NCI-H2171 (cell line): ENCODE measurements at places on chromosomes 12 and 14.
A peak's percentile ranks its signal among the peaks of the same experiment; 100 is the strongest.

DNA sequence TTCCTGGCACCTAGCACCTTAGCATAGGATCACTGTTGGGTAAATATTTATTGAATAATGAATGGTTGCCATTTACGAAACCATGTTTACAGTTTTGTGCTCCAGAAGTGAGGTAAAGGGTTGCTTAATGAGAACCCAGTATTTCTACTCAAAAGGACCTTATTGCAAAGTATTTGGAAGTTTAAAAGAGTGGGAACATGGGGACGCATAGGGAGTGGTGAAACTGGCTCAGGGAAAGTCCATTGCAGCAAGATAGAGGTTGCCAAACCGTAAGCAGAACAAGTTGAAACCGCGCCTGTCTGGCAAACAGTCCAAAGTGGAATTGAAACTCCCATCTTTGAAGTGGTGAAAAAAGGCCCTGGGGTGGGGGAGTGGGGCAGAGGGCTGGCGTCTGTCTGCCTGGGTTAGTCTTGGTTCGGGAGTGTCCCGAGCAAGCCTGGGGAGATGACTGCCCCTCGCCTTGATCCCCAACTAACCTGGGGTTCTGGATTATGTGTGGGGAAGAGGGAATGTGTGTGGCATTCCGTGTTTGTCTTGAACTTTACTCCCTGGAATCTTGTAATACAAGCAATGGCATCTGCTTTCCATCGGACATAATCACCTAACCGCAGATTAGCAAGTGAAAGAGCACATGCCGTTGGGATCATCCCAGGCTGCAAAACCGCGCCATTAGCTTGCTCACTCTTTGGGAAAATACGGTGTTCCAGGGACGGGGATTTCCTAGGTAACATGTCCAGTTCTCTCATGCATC lies 7.2 kb downstream of the ALDH2 start:
- DNase-seq: no peak

DNA sequence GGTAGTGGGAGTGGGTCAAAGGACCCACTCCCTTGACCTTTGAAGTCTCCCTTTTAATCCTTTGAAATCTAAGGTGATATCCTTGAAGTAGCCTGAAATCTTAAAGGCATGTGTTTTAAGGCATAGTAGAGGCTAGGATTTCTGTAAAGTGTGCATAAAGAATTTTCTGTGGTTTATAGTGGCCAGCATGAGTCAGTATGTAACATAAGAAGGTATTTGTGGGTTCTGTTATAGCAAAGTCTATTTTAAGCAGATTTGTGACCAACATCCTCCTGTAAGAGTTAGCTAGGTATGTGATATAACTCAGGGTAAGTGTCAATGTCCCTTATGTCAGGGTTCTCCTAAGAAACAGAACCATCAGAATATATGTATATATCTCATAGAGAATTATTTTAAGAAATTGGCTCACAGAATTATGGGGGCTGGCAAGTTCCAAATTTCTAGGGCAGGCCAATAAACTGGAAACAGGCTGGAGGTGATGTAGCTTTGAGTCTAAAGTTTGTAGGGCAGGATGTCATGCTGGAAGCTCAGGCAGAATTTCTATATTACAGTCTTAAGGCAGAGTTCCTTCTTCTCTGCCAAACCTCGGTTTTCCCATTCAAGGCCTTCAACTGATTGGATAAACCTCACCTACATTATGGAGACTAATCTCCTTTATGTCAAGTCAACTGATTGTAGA lies 18.7 kb upstream of the EPYC start:
- DNase-seq: no peak

GRCh38 chr12:79141776-79142175 lies 277.2 kb downstream of the SYT1 start:
- DNase-seq: no peak

- no peak for DNase-seq
Measured at GRCh38 chr12:50073206-50073605, 11.9 kb upstream of the SMARCD1 start.

DNA sequence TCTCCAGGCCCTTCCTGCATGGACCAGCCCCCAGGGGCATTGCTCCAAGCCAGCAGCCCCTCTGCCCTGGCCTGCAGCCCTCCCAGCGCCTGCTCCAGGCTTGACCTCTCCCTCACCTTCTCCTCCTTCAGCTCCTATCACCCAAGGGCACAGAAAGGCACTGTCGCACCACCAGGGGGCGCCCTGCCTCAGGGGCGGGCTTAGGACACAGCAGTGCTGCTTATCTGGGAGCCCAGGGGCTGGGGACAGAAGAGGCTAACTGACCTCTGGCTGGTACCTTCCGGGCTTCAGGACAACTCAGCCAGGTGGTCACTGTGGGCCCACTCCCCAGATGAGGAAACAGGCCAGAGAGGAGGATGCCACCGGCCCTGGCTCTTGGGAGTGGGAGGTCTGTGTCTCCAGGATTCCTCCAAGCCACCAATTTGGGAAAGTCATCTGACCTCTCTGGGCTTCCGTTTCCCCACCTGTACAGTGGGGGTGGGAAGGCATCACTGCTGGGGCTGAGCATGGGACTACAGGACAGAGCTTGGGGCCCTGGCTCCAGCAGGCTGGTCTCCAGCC lies 25.3 kb upstream of the GPR132 start:
- DNase-seq: peak; percentile 47

GRCh38 chr14:88518592-88519512 lies 36.0 kb downstream of the PTPN21 start:
- no peak for DNase-seq

DNA sequence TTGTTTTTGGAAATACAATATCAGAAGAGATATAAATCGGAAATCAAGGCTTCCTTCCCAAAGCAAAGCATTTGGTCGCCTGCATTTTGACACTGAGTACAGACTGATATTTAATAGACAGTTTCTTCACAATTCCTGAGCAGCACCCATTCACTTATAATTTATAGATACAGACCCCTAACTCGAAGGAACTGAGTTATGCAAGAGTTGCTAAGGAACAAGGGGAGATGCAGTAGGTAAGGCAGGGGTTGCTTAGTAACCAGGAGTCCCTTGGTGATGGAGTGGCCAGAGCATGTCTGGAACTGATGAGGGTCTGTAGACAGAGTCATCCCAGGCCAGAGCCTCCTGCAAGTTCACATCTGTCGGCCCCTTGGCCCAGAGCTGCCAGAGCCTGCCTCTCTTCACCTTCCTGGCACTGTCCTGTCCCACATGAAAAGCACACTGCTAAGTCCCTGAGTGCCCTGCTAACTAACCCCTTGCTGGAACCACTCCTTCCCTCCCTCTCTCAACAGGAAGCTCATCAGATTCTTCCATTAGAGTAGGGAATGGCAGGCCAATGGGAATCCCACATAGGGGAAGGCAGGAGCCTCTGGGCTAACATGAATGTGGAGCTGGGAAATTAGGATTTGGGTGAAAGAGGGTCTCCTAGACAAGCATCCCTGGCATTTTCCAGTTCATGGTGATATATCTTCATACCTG lies 3.6 kb upstream of the DHRS2 start:
- no peak for DNase-seq

GRCh38 chr12:4802841-4803240 lies 82.6 kb downstream of the GALNT8 start:
- no peak for DNase-seq

- DNase-seq: no peak
Measured at GRCh38 chr14:51424561-51425251, 184.7 kb downstream of the TMX1 start.

DNA sequence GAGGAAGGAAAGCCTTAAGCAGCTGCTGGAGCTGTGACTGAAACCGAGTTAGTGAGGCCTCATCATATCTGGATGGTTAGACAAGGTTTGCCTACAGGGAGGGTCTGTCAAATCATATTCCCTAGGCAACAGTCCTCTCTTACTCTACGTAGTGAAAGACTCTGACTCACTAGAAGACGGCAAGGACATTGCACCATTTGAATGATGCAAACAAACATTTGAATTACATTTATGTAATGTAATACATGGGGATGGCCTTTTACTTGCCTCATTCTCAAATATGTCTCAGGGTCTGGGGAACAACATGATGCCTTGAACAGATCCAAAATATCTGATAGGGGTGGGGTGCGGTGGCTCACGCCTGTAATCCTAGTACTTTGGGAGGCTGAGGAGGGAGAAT lies 29.8 kb upstream of the STRAP start:
- no peak for DNase-seq

- DNase-seq: no peak
Measured at GRCh38 chr14:34682787-34683321, 31.5 kb downstream of the CFL2 start.

- DNase-seq: no peak
Measured at GRCh38 chr12:63928305-63928704, 83.8 kb downstream of the SRGAP1 start.

DNA sequence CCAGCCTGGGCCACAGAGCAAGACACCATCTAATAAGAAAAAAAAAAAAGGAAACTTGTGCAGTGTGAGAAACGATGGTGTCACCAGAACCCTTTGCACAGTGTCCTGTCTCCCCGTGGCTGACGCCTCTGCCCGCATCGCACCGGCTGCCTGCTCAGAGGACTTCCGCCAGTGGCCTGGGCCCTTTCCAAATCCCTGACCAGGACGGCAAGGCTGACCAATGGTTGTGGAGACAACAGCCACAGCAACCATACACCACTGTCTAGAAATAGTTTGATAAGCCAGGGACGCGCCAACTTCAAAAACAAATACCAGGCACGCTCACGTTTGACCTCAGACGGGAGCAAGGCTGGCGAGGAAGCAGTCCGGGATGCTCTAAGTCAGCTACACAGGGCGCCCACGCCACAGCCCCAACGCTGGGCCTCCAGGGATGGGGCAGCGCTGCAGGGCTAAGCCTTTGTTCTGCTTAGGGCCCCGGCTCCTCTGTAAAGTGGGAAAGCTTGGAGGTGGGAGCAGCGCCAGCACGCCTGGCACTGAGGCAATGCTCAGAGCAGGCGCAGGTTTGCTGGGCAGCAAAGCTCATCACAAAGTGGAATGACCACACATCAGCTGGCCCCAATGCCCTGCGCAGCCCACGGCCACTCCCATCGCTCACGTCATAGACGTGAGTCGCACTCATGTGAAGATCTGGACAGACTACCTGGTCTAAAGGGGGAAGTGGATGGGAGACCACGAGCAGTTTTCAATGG lies 12.5 kb downstream of the PGAM5 start:
- DNase-seq: no peak

- DNase-seq: no peak
Measured at GRCh38 chr12:26790645-26790994, 42.4 kb downstream of the ITPR2 start.

- DNase-seq: peak; percentile 36
Measured at GRCh38 chr14:62213516-62213915, 451.3 kb downstream of the SNAPC1 start.

DNA sequence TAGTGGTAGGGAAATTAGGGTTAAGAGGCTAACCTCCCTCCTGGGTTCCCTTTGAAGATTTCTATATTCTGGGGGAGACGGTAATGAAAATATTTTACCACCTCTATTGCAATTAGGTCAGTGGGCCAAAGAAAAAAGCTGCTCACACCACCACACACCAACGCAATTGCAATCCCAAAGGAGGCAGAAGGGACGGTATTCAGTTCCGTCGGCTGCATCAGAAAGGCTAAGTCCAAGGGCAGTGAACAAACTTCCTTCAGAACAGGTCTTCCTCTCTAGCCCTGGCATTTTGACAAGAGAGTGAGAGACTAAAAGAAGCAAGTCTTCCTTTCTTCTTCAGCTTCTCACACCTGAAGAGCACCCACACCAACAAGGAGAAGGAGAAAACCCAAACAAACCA lies 51.2 kb downstream of the OTX2 start:
- DNase-seq: no peak

- DNase-seq: no peak
Measured at GRCh38 chr12:107233551-107233950, 140.2 kb upstream of the CRY1 start.

GRCh38 chr12:6059860-6060565 lies 64.5 kb downstream of the VWF start:
- DNase-seq: no peak

DNA sequence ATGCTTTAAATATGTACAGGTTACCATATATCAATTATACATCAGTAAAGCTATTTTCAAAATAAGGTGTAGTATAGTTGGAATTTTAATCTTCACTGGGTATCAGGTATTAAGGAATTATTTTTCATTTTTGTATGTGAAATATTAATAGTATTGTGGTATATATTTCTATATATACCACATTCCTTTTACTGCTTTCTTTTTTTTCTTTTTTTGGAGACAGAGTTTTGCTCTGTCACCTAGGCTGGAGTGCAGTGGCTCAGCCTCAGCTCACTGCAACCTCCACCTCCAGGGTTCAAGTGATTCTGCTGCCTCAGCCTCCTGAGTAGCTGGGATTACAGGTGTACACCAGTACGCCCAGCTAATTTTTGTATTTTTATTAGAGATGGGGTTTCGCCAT lies 36.6 kb downstream of the BICDL1 start:
- no peak for DNase-seq

- no peak for DNase-seq
Measured at GRCh38 chr12:98308141-98308540, 207.2 kb upstream of the TMPO start.

DNA sequence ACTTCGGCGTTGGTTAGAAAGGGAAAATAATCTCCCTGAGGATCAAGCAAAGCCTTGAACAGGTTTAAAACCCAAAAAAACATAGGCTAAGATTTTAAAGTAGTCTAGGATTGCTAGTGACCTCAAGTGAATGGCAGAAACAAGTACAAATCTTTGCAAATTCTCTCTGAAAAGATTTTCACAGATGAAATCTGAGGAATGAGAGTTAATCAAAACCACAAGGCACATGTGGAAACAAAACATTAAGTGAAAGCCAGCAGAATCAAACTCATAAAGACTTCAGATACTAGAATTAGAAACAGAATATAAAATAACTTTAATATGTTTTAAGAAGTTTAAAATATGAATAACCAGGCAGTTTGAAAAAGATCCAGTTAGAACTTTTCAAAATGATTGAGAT lies 52.2 kb upstream of the CFL2 start:
- no peak for DNase-seq

GRCh38 chr12:84561351-84561750 lies 351.2 kb downstream of the SLC6A15 start:
- no peak for DNase-seq

GRCh38 chr12:78210894-78211302 lies 380.2 kb downstream of the NAV3 start:
- no peak for DNase-seq

DNA sequence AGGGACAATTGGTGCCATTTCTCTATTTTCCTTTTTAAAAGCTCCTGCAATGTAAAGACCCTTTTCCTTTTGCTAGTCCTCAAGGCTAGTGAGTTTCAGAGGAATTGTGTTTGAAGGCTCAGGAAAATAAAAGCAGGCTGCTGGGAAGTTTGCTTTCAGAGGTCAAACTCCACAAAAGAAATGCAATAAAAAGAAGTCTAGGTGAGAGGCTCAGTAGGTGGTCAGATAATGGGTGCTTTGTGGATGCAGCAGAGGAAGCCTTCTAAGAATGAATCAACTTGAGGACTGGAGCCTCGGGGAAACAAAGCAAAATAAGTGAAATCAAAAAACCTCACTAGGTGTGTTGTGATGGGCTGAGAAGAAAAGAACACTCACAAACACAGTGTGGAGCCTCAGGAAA lies 10.3 kb downstream of the CCDC175 start:
- DNase-seq: no peak

- no peak for DNase-seq
Measured at GRCh38 chr14:103398427-103399195, 13.4 kb downstream of the MARK3 start.
